Ovary (tissue), 10 donors: ENCODE measurements at places on chromosomes 2 and 18. TPM values are rescaled to one million over a fixed set of nuclear protein-coding genes. Genes with fewer than 3 reads are reported as not detected.

Gene PID1
- 32.4 TPM for total RNA-seq

Gene TCF23
- total RNA-seq, result 63.8 TPM

Gene CYBRD1
- 191 TPM for total RNA-seq

Gene ASB18
- total RNA-seq, result not detected

Gene MAP3K19
- total RNA-seq, result not detected

Gene HJURP
- 1.3 TPM for total RNA-seq

Gene THSD7B
- total RNA-seq, result not detected

Gene LONRF2
- 22.4 TPM for total RNA-seq

Gene RGPD3
- total RNA-seq, result 0.18 TPM

Gene LRRTM4
- not detected for total RNA-seq

Gene THOC1
- total RNA-seq, result 35.6 TPM

Gene MARS2
- 3.2 TPM for total RNA-seq

DNA sequence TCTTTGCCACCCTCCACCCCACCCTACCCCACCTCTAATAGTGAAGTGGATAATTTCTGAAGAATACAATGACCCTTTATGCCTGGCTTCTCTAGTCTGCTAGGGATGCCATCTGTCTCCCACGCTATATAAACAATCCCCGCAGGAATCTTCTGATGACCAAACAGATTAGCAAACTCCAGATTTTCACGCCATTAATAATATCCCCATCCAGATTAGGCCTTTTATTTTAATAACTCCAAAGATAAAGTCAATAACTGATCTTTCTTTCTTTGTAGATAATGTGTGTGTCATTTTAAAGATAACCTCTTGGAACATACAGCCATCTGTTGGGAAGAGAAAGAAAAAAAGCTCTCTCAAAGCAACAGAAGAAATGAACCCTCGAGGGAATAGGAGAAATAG lies 47.9 kb upstream of the CCDC150 start:
- DNase-seq, result no peak

- no peak for DNase-seq
Measured at GRCh38 chr2:198297350-198297749, 493.0 kb downstream of the PLCL1 start.

DNA sequence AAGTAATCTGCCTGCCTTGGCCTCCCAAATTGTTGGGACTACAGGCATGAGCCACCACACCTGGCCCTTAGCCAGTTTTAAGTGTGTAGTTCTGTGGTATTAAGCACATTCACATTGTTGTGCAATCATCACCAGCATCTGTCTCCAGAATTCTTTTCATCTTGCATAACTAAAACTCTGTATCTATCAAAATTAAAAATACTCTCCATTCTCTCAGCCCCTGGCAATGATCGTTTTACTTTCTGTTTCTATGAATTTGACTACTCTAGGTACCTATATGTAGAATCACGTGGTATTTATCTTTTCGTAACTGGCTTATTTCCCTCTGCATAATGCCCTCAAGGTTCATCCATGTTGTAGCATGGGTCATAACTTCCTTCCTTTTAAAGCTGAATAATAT lies 45.5 kb upstream of the CAVIN2 start:
- no peak for DNase-seq

- DNase-seq, result no peak
Measured at GRCh38 chr2:199955007-199955338, 318 bp downstream of the TYW5 start.

DNA sequence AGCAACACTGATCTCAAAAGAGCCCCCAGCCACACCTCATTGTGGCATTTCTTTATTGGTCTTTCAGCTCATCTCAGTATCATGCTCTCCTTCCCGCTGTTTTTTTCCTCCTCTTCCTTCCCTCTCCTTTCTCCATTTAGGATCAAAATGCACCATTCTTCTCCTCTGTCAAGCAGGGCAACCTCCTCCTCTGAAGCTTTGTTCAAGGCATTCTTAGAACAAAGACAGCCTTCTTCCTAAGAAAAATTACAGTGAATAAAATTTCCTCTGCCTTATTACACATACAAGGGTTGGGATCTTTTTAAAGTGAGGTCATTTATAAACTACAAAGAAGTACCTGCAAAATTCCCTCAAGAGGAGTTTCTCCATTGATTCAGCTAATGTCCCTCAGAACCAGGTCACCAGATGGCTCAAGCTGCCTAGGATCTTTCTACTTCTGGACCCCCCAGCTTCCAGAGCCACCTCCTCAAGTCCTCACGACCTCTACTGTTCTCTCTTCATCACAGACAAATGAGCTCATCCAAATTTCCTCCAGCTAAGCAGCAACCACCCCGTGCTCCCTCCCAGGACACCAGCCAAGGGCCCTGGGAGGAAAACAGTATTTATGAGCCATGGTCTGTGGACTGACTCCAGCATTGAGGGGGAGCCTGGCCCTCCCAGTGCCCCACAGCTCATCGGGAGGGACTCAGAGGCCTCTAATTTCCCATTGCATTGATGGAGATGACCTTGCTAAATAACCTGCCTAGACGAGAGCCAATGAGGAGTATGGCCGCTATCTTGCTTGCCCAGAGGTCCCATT lies 18.0 kb downstream of the SFXN5 start:
- no peak for DNase-seq

DNA sequence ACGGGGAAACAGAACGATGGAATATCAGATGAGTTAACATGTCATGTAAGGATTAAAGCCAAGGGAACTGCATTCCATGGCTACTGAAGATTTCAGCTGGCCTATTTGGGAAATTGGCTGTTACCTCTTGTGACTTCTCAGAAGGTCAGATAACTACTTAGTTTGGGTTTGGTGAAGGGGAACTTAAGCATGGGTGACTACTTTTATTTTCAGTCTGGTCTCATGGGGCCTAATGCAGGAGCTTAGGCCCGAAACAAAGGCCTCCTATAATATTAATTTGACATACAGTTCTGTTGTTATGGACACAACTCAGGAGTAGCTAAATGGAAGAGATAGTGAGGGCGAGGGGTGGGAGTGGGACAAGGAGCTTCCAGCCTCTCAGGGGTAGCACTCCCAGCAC lies 44.0 kb upstream of the TXNDC2 start:
- no peak for DNase-seq

DNA sequence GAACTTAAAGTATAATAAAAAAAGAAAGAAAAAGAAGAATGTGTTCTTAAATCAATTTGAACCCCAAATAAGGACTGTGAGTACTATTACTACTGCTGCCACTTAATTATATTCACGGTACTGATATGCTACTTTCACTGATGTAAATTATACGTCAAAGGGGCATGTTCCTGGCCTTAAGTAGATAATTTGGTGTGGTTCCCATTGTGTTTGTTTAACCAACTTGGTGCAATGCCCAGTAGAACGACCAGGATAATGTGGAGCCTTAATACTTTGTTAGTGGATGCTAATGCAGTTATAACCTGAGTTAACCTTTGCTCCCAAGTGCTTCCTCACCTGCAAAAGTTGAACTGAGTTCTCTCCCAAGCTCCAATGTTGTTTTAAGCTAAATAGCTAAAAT lies 142.0 kb downstream of the NR4A2 start:
- no peak for DNase-seq

DNA sequence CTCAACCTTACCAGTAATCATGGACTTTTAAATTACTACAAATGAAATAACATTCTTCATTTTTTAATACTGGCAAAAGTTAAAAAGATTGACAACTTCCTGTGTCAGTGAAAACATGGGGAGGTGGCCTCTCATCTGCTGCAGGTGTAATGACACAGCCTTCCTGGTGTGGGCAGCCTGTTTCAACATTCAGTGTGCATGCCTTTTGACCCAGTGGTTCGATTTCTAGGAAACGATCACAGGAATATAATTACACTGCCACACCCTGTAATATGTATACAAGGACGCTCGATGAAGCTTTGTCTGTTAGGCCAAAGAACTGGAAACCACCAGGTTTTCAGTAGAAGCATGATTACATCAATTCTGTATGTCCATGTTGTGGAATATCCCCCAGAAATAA lies 68.7 kb downstream of the MTHFD2 start:
- no peak for DNase-seq

- no peak for DNase-seq
Measured at GRCh38 chr2:17979707-17980106, 101.2 kb downstream of the KCNS3 start.

DNA sequence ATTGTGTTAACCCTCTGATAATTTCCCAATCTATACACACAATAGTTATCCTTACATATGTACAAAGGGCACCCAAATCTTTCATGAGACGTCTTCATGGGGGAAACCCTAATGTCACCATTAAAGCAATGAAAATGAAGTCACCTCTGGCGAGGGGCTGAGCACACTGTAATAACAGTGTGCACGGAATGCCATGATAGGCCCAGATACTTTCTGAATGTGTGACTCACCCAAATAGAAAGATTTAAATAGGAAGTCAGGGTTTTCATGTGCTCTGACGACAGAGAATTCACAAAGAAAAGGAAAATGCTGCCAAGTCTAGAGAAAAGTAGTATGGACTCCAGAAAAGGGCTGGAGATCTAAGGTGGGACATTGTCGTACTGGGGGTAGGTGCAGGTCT lies 128.3 kb downstream of the SATB2 start:
- DNase-seq, result no peak

- no peak for DNase-seq
Measured at GRCh38 chr2:32626639-32627221, 1.1 kb upstream of the TTC27 start.

- no peak for DNase-seq
Measured at GRCh38 chr18:79460481-79461300, 65.0 kb downstream of the NFATC1 start.

GRCh38 chr2:73292316-73292905 lies 937 bp downstream of the EGR4 start:
- DNase-seq, result no peak

DNA sequence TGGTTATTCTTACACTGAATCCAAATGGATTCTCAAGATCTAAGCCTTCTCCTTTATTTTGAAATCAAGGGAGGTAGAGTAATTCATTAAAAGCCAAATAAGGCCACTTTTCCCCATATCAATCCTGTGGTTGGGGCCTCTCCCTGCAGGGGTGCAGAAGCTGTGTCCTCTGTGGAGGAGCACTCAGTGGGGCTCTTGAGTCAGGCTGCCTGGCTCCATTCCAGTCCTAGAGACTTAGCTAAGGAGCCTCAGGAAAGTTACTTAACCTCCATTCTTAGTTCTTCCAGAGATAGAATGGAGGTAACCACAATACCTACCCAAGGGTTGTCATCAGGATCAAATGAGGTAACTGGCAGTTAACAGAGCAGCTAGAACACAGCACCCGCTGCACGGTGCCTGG lies 564.3 kb downstream of the CMPK2 start:
- DNase-seq, result no peak

DNA sequence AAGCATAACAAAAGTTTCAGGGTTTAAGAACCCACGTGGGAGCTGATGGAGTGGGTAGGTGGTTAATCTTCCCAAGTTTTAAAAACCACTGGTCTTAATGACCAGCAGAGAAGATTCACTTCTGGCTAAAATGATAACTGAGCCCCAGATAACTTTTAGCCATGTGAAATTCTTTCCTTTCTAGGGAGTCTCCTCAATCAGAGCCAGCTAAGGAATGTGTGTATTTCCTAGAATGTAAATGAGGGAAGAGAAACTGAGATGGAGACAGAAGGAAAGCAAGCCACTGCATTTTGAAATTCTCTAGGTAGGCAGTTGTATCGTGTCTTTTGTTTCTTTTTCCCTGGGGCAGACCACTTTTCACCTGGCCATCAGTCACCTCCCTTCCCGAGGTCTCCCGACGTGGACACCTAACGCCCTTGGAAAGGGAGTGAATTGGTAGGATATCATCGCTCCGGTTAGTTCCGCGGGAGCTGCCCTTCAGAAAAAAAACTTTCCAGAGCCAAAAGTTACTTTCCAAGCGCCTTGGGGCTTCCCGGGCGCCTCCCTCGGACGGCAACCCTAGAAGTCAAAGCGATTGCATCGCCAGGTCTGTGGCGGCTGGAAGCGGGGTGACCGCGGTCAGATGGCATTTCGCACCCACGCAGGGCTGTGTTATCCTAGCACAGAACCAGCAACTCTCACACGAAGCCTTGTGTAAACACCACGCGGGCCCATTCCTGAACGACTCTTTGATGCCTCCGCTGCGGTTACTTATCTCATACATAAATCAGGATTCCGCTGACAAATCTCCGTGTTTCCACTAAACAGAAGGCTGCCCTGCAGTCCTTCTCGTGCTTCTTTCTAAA lies 1.3 kb downstream of the COLEC12 start:
- no peak for DNase-seq

- DNase-seq, result no peak
Measured at GRCh38 chr2:141109633-141110032, 1021.2 kb downstream of the LRP1B start.

DNA sequence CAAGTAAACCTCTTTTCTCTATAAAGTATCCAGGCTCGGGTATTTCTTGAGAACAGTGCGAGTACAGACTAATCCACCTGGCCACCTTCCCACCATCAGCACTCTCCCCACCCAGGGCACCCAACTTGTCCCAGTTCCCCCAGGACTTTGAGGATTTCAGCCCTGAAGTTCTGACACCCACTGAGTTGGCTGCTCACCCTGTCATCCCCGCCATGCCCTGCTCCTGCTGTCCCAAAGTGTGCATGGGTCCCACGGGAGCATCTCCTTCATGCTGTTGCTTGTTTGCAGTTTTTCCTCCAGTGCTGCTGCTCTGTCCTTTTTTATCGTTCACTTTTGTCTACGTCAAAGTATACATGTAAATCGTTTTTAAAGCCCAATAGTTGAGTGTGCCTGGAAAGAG lies 273.9 kb downstream of the PHLPP1 start:
- DNase-seq, result no peak

DNA sequence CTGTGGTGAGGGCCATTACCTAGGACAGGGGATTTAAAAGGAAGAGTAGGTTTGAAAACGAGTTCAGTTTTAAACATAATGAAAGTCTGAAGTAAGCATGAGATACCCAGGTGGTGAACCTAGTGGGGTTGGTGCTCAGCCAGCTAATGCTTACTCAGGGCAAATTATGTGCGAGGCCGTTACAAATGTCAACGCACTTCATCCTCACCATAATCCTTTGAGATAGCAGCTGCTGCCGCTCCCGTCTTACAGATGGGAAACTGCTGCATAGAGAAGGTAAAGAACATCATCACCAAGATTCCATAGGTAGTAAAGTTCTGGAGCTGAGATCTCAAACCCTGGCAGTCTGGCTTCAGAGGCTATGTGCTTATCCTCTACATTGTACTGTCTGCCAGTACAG lies 209.0 kb downstream of the DYM start:
- no peak for DNase-seq

DNA sequence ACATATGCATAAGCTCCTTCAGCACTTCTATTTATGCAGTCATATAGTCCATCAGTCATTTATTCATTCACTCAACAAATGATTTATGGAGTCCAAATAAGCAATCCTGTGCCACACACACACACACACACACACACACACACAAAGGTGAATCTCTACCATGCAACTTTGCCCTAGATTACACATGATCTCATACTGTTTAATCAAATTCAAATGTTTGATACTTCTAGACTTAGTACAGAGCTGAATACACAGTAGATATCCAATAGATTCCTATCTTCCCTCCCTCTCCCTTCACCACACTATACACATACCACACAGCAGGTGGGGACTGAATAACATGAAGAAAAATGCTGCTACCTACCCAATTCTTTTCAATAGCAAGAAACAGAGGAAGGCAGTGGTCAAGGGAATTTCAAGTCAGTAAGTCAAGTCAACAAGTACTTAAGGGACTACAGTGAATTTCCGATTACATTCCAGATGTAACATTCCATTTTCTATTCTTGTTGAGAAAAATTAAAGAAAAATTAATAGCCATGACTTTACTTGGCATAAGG lies 65.4 kb downstream of the EPG5 start:
- no peak for DNase-seq
